Stimulated activated CD4-positive, alpha-beta T cell treated with anti-CD3 and anti-CD28 coated beads, TNF-alpha, amount 100 ng/mL, for 1 hour (primary cell): ENCODE measurements at places on chromosomes 7 and 10.

DNA sequence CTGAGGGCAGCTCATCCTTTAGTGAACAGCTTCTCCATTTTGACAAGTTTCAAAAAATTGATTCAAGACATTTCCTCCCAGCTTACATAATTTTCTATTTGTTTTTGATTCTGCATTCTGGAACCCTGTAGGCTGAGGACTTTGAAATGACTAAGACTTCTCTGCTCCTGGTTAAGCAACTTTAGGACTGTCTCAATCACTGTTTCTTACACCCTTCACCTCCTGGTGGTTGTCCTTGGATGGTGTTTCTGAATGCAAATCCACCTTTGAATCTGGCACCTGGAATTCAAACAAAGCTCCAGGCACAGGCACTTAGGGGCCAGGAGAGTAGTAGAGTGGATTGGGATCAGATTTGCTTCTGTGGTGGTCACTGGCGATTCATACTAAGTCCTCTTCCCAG is 595.5 kb downstream of the LRMDA start:
- DNase-seq = no peak

GRCh38 chr7:45256775-45257174 is 99.2 kb downstream of the RAMP3 start:
- DNase-seq = no peak

DNA sequence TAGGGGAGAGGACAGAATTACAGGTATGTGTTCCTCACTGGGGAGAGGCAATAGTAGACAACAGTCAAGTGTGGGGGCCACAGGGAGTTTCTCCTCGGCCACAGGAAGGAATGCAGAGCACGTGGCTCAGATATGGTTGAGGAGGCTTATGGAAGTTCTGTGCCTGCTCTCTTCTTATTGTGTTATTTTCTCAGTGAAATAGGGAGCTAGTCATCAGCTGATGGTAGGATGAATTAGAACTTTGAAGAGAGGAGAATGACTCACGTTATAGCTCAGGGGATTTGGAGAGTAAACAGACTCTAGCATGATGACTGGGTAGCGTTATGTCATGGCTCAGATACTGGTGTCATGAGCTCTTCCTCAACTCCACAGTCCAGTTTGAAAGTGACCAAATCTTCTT is 308.3 kb upstream of the IGFBP3 start:
- no peak for DNase-seq

DNA sequence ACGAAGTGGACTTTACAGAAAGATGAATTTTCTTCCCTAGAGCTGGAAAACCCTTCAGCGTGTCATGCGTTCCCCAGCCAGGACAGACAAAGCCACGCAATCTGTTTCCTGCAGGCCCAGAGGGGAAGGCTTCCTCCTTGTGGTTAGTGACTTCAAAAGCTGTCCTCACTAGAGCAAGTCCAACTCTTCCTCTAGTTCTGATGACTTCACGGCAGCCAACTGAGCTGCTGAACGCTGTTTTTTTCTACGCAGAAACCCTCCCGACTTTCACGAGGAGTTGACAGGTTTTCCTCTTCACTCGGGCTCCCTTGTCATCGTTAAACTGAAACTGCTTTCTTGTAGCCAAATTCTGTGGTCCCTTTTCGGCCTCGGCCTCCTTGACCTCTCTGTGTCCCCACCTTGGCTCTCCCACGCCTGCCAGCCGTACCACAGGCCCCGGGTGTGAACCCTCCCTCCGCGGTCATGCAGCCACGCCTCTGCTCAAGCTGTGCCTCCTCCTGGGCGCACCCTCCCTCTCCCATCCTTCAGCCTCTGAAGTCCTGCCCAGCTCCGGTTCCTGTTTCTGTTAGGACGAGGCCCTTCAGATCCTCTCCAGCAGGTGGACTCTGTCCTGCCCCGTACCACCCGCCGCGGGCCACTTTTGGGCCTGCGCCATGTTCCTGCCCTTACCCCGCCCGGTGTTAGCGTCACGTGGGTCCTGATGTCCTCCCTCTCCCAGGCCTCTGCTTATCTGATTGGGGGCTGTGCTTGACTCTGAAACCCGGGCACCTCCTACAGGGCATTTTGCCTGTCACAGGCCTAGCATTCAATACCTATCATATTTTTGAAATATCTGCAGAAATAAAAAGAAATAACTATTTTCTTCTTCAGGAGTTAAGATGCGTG is 39.3 kb downstream of the CUX1 start:
- DNase-seq = peak; percentile 40

DNA sequence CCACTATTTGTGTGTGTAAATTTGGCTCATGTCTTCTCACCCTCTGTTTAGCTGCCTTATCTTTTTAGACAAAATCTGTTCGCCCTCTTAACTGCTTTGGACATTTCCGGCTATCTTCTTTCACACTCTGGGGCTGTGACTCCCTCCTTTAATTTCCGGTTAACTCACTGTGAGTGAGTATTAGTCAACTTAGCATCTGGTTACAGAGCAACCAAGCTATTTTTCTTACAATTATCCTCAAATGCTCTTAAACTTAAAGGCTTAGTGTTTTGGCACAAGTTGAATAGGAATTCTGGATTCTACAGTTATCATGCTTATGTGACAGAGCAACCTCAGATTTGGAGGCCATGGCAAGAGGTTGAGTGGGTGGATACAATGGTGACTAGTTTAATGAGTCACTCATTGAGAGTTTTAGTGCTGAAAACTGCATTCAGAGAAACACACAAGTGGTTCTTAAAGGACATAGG is 177.6 kb upstream of the SEMA3A start:
- no peak for DNase-seq

- no peak for DNase-seq
These were observed at the start of gene SEMA4G for GRCh38 chr10:100969187-100970075. Gene SEMA4G, plus strand, starts transcription at chr10:100969504. Its CDS starts 3,409 bp downstream, at chr10:100972913.

DNA sequence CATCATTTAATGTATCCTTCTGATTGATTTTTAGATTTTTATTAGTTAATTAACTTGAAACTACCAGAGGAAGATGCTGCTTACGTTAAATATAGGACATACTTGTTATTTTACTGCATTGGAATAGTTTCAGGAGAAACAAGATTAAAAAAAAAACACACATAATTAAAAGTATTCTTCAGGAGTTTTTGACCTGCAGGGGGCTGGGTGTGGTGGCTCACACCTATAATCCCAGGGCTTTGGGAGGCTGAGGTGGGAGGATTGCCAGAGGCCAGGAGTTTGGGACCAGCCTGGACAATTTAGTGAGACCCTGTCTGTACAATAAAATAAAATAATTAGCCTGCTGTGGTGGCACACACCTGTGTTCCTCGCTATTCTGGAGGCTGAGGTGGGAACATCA is 10.7 kb downstream of the CBLL1 start:
- DNase-seq = no peak

DNA sequence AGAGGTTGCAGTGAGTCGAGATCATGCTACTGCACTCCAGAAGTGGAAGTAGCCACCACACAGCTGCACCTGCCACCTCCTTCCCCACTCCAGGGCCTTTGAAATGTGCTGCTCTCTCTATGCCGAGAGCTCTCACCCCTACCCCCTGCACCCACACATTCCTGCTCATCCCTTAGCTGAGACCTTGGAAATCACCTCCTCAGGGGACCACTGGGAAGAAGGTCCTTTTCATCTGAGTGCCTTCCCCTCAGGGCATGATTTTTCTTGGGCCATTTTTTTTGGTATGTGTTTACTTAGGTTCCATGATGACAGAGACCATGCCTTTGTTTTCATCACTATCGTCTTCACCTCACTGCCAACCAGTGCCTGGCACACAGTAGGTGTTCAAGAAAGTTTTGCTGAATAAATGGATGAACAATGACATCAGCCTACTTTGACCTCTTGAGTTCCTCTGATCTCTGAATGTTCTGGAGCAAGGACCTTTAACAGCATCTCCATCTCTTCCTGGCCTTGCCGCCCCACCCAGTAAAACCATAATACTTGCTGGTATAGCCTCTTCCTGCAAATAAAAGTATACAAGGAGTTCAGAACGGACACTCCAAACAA is 166.6 kb upstream of the KLF14 start:
- no peak for DNase-seq

DNA sequence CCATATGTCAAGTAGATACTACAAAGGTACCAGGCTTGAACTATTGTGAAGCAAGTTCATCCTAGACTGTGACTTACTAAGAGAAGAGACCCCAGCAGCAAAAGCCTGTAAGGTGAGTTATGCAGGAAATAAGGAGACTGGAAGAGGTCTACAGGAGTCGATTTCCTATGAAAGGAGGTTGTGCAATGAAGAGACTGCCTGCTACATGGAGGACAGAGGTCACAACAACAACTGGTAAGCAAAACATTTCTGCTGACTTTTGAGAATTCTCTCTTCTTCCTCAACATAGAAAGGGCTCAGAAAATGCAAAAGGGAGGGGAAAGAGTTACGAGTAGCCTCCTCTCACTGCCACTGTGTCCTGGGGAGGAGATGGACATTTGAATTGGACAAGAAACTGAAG is 42.4 kb downstream of the PDK4 start:
- no peak for DNase-seq

GRCh38 chr10:112756235-112756527 is 193.9 kb upstream of the TCF7L2 start:
- no peak for DNase-seq

DNA sequence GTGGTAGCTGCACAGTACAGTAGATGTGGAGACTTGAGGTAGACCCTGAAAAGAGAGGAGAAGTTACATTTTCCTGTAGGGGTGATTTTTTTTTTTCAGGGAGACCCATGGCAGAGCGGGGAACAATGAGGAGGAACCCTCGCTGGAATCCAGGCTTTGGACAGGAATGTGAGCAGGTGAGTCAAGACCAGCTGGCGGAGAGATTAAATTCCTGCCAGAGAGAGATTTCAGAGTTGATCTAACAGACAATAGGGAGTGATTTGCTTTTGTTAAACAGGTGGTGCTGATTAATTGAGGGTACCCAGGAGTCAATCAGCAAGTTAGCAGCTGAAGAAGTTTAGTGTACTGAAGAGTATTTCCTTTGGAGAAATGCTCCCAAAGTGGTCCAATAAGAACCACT is 41.6 kb upstream of the MINDY3 start:
- no peak for DNase-seq

DNA sequence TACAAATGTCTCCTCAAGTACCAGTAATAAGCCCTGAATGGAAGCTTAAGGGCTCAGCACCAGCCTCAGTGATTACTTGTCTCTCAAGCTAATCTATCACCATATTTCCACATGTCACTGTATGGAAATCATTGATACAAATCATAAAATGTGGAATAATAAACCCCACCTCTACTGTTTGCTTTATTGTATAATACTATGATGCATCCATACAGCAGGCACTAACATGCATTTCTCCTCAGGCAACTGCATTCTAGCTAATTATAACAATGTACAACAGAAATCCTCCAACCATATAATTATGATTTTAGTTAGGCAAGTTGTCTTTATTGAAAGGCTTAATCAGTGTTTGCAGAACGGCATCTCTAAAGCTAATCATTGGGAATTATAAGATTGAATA is 26.2 kb downstream of the CRPPA start:
- DNase-seq = no peak

- no peak for DNase-seq
These were observed 839.9 kb downstream of the CCSER2 start for GRCh38 chr10:85168243-85168642.

- no peak for DNase-seq
These were observed 2.0 kb downstream of the SRI start for GRCh38 chr7:88217675-88218428.

- no peak for DNase-seq
These were observed 165.0 kb downstream of the SLIT1 start for GRCh38 chr10:97020452-97021400.

GRCh38 chr10:33746836-33747268 is 412.4 kb upstream of the NRP1 start:
- DNase-seq = no peak

- no peak for DNase-seq
These were observed 268.4 kb downstream of the MAD1L1 start for GRCh38 chr7:1964211-1964912.

GRCh38 chr10:26025523-26025922 is 91.5 kb downstream of the MYO3A start:
- DNase-seq = no peak

GRCh38 chr10:69854511-69855345 is 53.0 kb downstream of the COL13A1 start:
- DNase-seq = no peak

DNA sequence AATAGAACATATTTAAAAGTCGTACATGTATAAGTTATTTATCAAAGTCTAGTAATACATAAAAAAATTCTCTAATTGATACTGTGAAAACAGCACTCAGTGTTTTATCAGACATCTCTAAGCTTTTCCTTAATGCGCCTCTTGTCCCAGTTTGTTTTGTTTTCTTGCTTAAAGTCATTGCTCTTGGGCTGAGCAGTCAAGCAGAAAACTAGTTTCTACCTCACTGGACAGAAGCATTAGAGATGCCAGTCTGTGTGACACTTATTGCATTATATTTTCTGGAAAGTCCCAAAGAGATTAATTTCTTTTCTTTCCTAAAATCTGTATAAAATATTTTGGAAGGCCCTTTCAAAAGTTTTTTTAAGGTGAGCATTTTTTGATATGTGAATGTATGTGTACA is 236.2 kb downstream of the PCLO start:
- DNase-seq = no peak

- no peak for DNase-seq
These were observed 180.7 kb upstream of the KAT6B start for GRCh38 chr10:74645692-74646091.

- no peak for DNase-seq
These were observed 20.9 kb downstream of the AKR1D1 start for GRCh38 chr7:138097064-138097741.
